Naive B cell (primary cell): ENCODE measurements at places on chromosomes 5 and 9. TPM values are rescaled to one million over a fixed set of nuclear protein-coding genes. Genes with fewer than 3 reads are reported as not detected.

DNA sequence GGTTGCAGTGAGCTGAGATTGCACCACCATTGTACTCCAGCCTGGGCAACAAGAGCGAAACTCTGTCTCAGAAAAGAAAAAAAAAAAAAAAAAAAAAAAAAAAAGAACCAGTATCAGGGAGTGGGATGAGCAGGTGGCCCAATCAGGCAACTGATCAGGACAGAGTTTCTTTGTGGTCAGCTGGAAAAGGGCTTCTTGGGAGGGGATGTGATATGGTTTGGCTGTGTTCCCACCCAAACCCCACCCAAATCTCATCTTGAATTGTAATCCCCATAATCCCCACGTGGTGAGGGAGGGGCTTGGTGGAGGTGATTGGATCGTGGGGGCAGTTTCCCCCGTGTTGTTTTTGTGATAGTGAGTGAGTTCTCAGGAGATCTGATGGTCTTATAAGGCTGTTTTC is 4.7 kb upstream of the GCNT1 start:
- H3K36me3 ChIP-seq: no peaks in the 10 kb centered on the region
- no peak overlapping the region for H3K27ac ChIP-seq
- H3K4me3 ChIP-seq: no peak overlapping the region
- H3K4me1 ChIP-seq: peaks cover 15% of the 10 kb centered on the region
- no peaks in the 10 kb centered on the region for H3K27me3 ChIP-seq

GRCh38 chr5:100775533-100775855 is 127.6 kb downstream of the ST8SIA4 start:
- no peaks in the 10 kb centered on the region for H3K36me3 ChIP-seq
- DNase-seq: no peak
- peaks cover 32% of the 10 kb centered on the region for H3K4me1 ChIP-seq
- no peak overlapping the region for H3K27ac ChIP-seq
- no peak overlapping the region for H3K4me3 ChIP-seq

DNA sequence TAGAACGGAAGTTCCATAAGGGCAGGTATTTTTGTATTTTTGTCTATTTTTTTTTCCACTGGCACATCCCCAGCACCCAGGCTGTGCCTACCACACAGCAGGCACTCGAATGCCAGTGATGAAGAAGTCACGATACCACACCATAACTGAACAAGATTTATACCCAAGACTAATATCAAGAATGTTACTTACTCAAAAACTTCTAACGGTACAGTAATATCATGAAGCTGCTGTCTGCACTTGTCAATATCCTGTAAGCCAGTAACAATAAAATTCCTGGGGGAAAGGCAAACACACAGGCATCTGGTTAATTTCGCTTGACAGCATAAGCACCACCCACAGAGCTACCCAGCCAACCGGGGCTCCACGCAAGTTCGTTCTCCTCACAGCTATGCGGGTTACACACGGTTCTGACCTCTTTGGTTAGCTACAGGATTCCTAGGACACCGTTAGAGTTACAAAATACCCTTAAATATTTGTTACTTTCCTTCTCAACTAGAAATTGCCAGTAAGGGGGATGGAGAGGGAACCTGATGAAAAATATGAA is 1.3 kb downstream of the MED10 start:
- H3K27ac ChIP-seq: peak overlapping the region; percentile 96
- no peaks in the 10 kb centered on the region for H3K27me3 ChIP-seq
- H3K4me3 ChIP-seq: peak overlapping the region; percentile 99
- H3K4me1 ChIP-seq: peaks cover 40% of the 10 kb centered on the region
- DNase-seq: no peak

The SLC25A48 gene
- not detected for polyA plus RNA-seq

GRCh38 chr5:73687357-73687756 is 61.4 kb downstream of the ARHGEF28 start:
- H3K4me1 ChIP-seq: no peaks in the 10 kb centered on the region
- DNase-seq: no peak
- H3K36me3 ChIP-seq: no peaks in the 10 kb centered on the region
- no peak overlapping the region for H3K4me3 ChIP-seq
- H3K27ac ChIP-seq: no peak overlapping the region
- H3K27me3 ChIP-seq: peaks cover 7% of the 10 kb centered on the region

The FUT7 gene
- 2.6 TPM for polyA plus RNA-seq

The SPOCK1 gene
- polyA plus RNA-seq: not detected

GRCh38 chr9:130156672-130157071 is 15.5 kb upstream of the NCS1 start:
- no peak overlapping the region for H3K27ac ChIP-seq
- H3K4me1 ChIP-seq: no peaks in the 10 kb centered on the region

DNA sequence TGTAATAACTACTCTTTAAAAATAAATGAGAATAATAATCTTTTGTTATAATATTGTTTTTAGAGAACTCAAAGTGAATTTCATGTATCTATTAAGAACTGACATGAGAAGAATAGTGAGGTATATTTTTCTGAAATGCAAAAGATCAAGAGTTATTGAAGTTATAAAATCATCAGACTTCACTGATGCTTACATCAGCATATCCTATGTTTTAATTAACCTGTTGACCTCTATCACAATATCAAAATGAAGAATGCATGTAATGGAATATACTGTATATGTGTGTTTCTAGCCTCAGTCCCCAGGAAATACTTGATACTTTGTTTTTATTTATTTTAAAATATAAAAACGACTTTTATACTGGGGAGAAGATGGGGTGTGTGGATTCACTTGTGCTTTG is 533.1 kb downstream of the KCTD16 start:
- H3K27ac ChIP-seq: no peak overlapping the region
- DNase-seq: no peak
- no peak overlapping the region for H3K4me3 ChIP-seq
- no peaks in the 10 kb centered on the region for H3K36me3 ChIP-seq

- H3K27me3 ChIP-seq: peaks cover 64% of the 10 kb centered on the region
- H3K4me3 ChIP-seq: peak overlapping the region; percentile 55
- peaks cover 8% of the 10 kb centered on the region for H3K36me3 ChIP-seq
- peak; percentile 21 for DNase-seq
- no peak overlapping the region for H3K27ac ChIP-seq
Measured at GRCh38 chr9:101449071-101449721, 13.6 kb upstream of the ALDOB start.

DNA sequence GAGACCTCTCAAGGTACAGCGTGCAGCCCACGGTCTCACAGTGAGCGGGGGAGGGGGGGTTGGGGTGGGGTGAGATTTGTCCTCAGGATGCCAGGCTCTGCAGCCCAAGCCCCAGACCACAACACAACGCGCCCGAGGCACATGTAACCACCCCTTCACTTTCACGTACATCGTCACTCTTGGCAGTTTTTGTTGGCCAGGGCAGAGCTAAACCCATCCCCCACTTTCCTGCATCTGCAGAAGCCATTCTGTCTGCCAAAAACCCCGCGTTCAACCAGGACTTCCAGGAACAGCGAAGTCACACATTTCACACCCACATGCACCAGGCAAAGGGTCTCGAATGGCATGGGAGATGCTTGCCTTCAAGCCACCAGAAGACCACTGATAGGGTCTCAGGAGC is 9.4 kb upstream of the SMIM23 start:
- H3K27ac ChIP-seq: no peak overlapping the region
- H3K4me3 ChIP-seq: no peak overlapping the region
- peaks cover 9% of the 10 kb centered on the region for H3K27me3 ChIP-seq
- H3K4me1 ChIP-seq: no peaks in the 10 kb centered on the region
- no peak for DNase-seq

The FOXE1 gene
- polyA plus RNA-seq: not detected
